ENCODE measurements at places on chromosomes 2 and 18.

DNA sequence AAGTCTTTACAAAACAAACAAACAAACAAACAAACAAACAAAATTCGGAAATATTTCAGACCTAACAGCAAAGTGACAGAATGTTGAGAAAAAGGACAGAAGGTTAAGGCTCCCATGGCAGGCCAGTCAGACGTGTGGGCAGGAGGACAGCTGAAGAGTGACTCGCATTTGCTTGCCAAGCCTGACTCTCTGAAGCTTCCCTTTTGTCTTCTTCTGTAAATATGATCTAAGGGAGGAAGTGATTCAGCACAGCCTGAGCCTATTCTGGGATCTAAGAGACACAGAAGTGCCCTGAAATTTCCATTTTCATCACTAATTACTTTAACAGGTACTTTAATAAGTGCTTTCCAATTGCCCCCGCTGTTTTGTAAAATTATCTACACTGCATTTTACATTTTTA lies 134.0 kb upstream of the LYPD1 start:
- DNase-seq: no peak

DNA sequence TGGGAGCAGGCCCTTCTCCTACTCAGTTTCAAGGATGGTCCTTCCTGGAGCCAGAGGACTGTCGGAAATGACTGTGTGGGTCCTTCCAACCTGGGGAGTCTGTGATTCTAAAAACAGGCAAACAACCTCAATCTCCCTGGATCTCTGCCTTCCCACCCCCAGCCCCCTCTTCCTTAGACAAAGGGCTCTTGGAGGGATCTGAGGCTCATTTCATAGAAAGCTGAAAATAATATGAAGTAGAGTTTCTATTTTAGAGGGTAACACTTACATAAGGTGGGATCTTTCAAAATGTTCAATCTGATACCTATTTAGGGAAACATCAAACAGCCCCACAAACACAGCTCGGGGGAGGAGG lies 69.4 kb downstream of the RHOB start:
- no peak for DNase-seq

- no peak for DNase-seq
Observed at GRCh38 chr2:24214880-24215279, 40.0 kb downstream of the FAM228A start.

GRCh38 chr2:68765739-68766375 lies 31.2 kb downstream of the ARHGAP25 start:
- DNase-seq: no peak
